ENCODE measurements at places on chromosomes 1 and 21.

GRCh38 chr1:1040004-1040991, 20.4 kb downstream of the AGRN start:
- peak; percentile 70 for DNase-seq

DNA sequence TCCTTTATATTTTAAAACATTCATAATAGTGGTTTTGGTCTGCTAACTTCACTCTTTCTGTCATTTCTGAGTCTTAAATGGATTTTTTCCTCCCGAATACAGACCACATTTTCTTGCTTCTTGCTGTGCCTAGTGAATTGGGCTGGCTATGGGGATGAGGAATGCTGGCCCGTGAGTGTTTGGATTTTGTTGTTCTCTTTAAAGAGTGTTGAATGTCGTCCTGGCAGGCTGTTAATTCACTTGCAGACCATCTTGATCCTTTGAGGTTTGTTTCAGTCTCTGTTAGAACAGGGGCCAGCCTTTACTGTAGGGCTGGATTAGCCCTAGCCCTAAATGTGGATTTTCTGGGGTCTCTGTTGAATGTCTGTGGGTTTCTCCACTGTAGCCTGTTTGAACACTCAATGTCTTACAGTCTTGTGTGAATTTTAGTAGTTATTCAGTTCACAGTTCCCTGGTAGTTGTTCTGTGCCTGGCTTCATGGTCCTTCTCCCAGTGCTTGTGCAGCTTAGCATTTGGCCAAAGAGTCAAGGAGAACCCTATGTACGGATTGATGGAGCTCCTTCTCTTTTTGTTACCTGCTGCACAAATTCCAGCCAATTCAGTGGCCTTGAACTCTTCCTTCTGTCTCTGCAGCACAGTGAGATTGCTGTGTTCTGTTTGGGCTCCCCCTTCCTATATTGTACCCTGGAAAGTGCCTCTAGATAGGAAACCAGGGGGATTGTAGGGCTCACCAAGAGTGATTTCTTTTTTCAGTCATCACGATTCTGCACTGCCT, 95.7 kb downstream of the DYRK1A start:
- DNase-seq, result no peak

DNA sequence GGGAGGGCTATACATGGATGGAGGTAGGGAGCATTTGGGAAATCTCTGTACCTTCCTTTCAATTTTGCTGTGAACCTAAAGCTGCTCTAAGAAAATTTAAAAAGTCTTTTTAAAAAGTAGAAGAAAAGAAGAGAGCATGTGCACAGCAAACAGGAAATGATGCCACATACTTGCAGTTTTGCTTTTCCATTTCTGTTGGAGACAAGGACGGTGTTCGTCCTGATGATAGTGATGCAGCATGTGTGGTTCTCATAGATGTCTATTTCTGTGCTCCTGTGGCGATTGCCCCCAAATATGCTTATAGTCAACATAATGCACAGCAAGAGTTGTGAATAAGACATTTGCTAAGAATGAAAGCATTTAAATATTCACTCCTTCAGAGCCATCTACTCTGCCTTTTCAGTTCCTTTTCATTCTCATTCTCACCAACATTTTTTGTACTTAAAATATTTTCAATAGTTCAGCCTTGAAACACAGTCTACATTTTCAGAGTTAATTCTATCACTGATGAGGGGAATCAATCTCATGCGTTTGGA, 66.6 kb downstream of the LRRC8C start:
- no peak for DNase-seq

DNA sequence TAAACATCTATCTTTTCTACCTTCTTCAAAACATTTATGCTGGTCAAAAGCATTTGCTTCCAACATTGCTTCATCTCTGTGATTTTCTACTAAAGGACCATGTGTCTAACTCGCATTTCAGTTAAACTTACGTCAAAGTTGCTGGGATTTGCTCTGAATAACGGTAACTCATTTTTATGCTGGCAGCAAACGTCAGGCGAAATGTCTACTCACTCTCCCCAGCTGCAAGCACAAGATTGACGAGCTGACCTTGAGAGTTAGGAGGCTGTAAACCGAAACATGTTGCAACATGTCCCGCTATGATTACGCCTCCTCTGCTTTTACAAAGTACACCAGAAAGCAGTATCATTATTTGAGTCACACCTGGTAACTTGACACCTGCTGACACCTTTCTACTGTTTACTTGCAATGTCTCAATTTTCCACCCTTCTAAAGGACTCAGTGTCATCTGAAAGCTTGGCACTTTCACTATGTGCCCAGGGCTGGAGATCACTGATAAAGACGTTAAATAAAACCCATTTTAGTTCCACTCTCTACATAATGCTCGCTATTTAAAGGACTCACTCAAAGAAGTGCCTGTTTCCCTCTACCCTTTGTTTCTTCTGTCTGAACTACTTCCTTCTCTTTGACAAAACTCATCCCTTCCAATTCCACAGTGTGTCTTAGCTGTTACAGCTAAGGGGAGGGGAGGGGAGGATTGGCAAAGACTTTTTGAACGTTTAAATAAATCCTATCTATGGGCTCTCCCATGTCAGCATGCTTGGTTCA, 111.9 kb downstream of the PTPN14 start:
- DNase-seq, result no peak

GRCh38 chr1:231699784-231700183, 73.2 kb downstream of the DISC1 start:
- DNase-seq, result no peak

DNA sequence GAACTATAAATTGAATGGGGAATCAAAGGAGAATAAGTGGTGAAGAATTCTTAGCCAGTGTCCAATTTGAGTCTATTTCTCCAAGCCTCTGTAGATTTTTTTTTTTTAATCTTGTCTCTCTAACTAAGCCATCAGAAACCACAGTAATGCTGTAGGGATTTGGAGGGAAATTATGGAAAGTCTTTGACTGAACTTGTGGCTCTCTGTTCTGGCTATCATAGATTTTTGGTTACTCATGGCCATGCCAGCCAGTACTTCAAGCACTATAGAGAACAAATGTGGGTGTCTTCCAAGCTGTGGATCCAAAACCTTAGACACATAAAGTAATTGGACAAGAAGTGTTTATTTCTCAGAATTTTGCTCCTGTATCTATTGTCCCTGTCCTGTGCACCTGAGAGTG, 147.9 kb downstream of the LRRC40 start:
- no peak for DNase-seq

DNA sequence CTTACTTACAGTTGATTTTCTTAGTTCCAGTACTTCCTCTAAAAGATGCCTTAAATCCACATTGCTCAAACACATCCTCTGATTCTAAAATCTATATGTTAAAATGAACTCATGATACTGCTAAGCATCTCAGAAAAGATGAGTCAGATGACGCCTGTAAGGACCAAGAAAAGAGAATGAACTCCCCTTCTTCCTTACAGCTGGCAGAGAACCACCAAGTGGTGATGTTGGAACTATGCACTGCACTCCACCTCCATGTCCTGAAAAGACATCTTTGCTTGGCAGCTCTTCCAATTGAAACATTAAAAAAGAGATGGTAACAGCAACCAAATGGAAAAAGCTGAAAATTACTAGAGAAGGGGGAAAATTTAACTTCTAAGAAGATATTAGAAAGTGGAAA, 648.8 kb downstream of the PTPRC start:
- no peak for DNase-seq

GRCh38 chr21:35943752-35944151, 116.6 kb downstream of the SETD4 start:
- no peak for DNase-seq

- DNase-seq, result no peak
These were observed 2.0 kb upstream of the KRTAP19-1 start for GRCh38 chr21:30482130-30482529.

- DNase-seq, result no peak
These were observed 22.3 kb downstream of the ZBTB40 start for GRCh38 chr1:22473952-22474351.

- no peak for DNase-seq
These were observed 1.6 kb upstream of the NECAP2 start for GRCh38 chr1:16438924-16439323.
